ENCODE measurements at places on chromosomes 1 and 21.

DNA sequence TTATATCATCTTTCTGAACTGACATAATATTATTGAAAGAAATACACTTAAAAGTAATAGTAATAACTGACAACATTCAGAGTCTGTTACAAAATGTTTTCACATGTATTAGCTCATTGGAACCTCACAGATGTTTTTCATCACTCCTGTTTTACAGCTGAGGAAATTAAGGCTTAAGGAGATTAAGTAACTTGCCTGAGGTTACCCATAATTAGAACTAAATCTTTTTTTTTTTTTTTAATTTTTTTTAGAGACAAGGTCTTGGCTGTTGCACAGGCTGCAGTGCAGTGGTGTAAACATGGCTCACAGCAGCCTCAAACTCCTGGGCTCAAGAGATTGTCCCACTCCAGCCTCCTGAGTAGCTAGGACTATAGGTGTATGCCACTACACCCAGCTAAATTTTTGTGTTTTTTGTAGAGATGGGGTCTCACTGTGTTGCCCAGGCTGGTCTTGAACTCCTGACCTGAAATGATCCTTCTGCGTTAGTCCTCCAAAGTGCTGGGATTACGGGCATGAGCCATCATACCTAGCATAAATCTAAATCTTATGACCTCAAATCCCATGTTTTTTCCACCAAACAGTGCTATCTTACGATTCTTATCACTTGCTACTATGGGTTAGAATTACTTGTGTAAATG, 64.7 kb upstream of the MACF1 start:
- DNase-seq: no peak

- DNase-seq: no peak
Measured at GRCh38 chr1:82921759-82922158, 1077.2 kb downstream of the TTLL7 start.

DNA sequence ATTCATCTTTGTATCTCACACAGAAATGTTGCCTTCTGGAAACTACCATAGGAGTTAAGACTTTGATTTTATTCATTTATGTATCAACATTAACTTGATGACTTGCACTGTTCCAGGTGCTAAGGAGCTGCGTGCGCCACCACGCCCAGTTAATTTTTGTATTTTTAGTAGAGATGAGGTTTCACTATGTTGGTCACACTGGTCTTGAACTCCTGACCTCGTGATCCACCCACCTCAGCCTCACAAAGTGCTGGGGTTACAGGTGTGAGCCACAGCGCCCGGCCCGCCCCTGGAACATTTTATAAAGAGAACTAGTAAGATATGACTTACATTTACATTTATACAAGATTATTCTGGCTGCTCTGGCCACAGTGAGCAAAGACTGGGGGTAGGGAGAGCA, 252.2 kb downstream of the FAF1 start:
- no peak for DNase-seq

- DNase-seq: no peak
Measured at GRCh38 chr1:197269053-197269452, 1.0 kb downstream of the CRB1 start.

GRCh38 chr21:28229814-28230213, 762.9 kb downstream of the LTN1 start:
- DNase-seq: no peak

DNA sequence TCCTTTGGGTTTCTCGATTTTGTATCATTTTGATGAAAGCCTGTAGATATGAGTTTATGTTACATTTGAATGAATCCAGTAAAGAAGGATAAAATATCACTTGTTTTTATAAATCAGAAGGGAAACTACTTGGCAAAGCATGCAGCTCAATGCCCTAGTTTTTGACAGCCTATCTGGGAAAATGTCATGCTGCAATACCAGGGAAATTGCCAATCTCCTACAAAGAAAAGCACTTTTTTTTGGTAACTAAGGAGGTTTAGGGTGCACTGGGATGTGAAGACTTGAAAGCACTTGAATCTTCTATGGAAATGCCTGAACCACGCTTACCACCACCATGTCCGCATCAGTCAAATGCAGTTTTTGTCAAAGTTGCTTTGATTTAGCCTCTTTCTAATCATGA, 446.9 kb upstream of the LRRC7 start:
- DNase-seq: no peak

- no peak for DNase-seq
Measured at GRCh38 chr1:33374336-33375105, 53.6 kb upstream of the A3GALT2 start.

DNA sequence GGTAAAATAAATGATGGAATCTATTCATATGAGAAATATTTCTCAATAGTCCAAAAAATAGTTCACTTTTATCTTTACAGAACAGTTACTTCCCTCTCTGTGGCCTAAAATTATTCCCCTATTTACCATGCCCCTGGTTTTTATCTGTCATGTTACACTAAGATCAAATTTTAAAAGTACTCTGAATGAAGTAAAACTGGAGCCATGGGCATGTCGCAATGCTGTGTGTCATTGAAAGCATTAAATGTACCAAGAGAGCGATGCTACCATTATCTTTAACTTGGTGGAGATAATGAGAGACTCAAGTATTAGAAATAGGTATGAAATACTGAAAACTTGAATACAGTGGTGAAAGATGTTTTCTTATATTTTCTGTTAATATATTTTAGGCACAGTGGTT, 146.2 kb downstream of the KCNT2 start:
- no peak for DNase-seq

- no peak for DNase-seq
Measured at GRCh38 chr1:205650241-205650640, 18.4 kb upstream of the ELK4 start.

DNA sequence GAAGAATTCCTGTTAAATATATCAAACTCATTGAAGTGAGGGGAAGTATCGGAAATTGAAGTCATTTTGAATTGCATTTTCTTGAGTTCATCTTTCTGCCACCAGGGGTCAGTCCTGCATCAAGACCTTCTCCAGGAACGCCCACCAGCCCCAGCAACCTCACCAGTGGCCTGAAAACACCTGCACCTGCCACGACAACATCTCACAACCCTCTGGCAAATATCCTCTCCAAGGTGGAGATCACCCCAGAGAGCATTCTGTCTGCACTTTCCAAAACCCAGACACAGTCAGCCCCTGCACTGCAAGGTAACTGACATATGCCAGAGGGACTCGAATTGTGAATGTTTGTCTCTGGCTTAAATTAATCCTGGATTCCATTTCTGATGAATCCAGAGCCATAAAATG, 22.8 kb upstream of the TARS2 start:
- DNase-seq: peak; percentile 79

GRCh38 chr1:207013321-207014085, 19.1 kb downstream of the C1orf116 start:
- no peak for DNase-seq

GRCh38 chr1:205319081-205320018, 2.2 kb downstream of the NUAK2 start:
- DNase-seq: peak; percentile 33

DNA sequence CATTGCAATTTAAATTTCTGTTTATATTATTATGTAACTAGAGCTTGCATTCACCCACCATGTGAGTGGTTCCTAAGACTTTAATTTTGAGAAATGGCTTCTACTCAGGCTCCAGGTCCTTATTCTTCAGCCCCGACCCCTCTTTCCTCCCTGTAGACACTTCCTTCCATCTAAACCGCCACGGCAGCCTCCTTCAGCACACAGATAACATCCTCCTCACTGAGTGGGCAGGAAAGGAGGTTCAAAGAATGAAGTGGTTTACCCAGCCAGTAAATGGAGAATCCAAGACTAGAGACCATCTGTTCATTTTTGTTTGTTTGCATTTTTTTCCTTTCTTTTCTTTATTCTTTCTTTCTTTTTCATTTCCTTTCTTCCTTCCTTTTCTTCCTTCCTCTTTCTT, 37.1 kb upstream of the SOD1 start:
- no peak for DNase-seq

DNA sequence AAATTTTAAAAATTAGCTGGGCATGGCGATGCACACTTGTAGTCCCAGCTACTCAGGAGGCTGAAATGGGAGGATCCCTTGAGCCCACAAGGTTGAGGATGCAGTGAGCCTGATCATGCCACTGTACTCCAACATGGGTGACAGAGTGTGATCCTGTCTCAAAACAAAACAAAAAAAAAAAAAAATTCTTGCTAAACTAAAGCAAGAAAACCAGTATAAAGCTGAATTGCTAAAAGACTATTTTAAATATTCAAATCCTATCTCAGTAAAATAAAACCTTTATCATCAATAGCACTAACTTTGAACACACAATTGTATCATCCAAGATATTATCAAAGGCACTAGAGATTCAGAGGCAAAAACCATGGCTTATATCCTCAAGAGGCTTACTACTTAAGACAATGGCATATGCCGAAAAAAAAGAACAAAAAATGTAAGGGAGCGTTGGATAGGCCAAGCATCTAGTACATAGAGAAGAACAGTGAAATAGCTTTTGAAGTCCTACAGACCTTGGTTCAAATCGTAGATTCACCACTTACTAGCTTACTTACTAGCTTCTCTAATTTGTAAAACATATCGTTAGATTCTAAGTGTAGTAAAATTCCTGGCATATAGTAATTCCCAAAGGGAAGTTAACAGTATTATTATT, 3.6 kb downstream of the EPS15 start:
- no peak for DNase-seq

DNA sequence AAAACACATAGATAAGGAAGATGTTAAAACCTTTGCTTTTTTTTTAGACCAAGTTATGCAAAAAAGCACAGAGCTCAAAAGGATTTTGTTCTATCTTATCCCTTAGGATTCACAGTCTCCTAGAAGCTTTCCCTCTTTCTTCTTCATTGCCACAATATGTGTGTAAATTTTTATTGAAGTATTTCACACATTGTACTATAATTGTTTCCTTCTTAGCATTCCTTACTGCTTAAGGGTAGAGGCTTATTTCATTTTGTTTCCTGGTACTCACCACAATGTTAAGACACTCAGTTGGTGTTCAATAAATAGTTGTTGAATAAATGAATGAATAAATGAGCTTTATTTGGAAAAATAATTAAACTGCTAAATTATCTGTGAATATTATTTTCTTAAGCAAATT, 29.9 kb upstream of the SLC19A2 start:
- no peak for DNase-seq

DNA sequence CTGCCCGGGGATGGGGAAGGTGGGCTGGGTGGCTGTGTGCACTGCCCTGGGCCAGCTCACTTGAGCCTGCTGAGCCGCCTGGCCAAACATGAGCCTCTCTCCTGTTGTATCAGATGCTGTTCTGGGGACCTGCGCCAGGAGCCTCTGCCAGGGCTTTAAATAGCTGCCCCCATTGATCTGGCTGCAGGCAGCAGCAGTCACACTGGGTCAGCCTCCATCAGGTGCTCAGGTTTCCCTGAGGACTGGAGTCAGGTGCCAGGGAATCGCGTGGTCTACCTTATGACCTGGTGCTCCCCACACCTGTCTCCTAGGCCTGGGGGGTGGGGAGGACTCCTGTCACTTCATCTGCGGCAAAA, 700 bp upstream of the CCDC28B start:
- DNase-seq: no peak

DNA sequence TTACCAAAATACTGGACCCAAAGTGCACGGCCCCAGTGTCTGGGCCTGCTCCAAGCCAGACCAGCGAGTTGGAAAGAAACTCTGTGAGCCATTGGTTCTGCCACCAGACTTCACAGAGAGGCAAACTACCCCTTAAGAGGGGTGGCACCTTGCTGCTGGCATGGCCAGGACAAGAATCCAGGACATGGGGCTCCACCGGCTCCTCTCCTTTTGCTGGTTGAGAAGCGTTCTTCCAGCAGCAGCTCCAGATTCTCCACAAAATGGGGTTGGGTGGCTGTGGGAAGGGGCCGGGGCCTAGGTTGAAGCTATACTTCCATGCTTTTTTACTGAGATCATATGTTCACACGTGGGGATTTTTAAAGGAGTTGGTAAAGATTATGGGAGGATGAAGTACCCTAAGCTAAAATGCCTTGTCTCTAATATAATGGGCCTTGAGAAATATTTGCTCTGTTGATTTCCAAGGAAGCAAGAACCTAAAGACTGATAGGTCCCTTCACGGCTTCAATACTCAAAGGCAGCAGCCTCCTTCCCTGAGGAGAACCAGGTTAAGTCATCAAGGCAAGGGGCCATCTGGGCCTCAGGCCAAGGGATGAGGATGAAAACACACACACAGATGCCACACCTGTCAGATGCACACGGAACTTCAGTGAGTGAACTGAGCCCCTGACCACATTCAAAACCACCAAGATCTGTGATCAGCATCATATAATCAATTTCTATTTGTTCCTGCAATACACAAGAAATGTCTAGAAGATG, 3.1 kb downstream of the C1orf198 start:
- DNase-seq: no peak

DNA sequence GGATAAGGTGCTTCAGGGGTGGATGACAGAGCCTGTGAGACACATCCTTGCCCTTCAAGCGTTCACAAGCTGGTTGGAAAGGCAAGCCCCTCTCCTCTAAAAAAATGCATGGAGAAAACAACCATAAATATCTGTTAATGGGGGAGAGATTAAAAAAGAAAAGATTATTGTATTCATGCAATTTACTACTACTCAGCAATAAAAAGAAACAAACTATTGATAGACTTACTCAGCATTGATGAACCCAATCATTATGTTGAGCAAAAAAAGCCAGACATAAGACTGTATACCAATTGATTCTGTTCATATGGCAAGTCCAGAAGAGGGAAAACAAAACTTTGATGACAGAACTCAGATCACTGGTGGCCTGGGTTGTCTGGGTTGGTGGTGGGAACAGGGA, 138.7 kb upstream of the IRF2BP2 start:
- no peak for DNase-seq

GRCh38 chr1:64655861-64656260, 89.0 kb upstream of the RAVER2 start:
- no peak for DNase-seq

DNA sequence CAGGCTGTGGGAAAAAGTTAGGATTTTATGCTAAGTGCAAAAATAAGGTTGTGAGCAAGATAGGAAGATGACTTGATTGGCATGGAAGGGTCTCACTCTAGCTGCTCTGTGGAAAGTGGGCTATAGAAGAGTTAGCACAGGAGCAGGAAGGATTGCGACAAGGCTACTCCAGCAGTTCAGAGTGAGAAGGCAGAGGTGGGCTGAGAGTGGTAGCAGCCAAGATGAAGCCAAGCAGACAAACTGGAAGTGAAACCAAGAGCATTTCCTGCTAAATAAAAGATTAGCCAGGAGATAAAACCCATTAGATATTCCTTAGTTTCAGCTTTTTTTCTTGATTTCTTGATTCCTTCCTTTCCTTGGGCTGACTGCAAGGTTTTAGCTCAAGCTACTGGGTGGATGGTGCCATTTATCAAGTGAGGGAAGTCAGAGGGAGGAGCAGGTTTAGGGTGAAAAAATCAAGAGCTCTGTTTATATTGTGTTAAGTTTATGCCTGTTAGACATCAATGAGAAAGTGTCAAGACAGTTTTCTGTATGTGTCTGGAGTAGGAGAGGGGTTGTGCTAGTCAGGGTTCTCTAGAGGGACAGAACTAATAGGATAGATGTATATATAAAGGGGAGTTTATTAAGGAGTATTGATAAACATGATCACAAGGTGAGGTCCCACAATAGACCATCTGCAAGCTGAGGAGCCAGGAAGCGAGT, 33.1 kb upstream of the ZNF644 start:
- DNase-seq: no peak

DNA sequence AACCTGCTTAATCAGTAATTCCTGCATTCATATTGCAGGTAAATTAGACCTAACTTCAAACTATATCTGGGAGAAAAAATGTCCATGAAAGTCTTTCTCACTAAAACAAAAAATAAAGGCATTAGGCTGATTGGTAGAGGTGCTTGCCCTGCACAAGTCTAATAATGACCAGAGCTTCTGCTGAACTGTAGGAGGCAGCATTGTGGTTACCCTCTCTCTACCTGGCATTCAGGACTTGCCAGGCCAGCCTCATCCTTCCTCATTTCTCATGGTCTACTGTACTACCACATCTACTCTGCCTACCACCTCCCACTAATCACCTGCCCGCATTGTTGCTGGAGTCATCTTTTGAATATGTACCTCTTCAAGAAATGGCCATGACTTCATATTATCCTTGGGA, 60.8 kb upstream of the KRTAP11-1 start:
- DNase-seq: no peak

Data from activated naive CD8-positive, alpha-beta T cell treated with anti-CD3 and anti-CD28 coated beads, Interleukin-2, amount 50 U/mL, for 24 hours (primary cell).